ENCODE measurements at places on chromosomes 7 and 10. TPM values are rescaled to one million over a fixed set of nuclear protein-coding genes. Genes with fewer than 3 reads are reported as not detected.

- DNase-seq, result no peak
These were observed 725.3 kb upstream of the FZD8 start for GRCh38 chr10:36367362-36367761.

GRCh38 chr7:127809261-127809702 is 157.3 kb downstream of the SND1 start:
- DNase-seq, result peak; percentile 59

GHRHR gene
- polyA plus RNA-seq, result 0.16 TPM

FXYD4 gene
- polyA plus RNA-seq, result 0.18 TPM

- no peak for DNase-seq
These were observed 52.1 kb upstream of the TMEM72 start for GRCh38 chr10:44858988-44859387.
